ENCODE measurements at places on chromosomes 7 and 10.
A peak's percentile ranks its signal among the peaks of the same experiment; 100 is the strongest.

DNA sequence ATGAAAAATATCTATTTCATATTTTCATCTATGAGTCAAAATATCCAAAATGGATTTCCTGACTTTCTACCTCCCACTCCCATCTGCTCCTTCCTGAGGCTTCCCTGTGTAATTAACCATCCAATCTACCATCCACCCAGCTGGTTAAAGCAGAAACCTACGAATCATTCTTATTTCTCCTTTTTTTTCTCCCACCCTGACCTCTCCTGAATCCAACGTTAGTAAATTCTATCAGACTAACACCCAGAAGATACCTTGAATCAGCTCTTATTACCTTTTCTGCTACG lies 3.7 kb upstream of the LIPF start:
- no peak for DNase-seq

GRCh38 chr10:1402016-1402770 lies 335.1 kb downstream of the ADARB2 start:
- no peak for DNase-seq

GRCh38 chr10:4344492-4344994 lies 481.5 kb upstream of the AKR1E2 start:
- DNase-seq: no peak

DNA sequence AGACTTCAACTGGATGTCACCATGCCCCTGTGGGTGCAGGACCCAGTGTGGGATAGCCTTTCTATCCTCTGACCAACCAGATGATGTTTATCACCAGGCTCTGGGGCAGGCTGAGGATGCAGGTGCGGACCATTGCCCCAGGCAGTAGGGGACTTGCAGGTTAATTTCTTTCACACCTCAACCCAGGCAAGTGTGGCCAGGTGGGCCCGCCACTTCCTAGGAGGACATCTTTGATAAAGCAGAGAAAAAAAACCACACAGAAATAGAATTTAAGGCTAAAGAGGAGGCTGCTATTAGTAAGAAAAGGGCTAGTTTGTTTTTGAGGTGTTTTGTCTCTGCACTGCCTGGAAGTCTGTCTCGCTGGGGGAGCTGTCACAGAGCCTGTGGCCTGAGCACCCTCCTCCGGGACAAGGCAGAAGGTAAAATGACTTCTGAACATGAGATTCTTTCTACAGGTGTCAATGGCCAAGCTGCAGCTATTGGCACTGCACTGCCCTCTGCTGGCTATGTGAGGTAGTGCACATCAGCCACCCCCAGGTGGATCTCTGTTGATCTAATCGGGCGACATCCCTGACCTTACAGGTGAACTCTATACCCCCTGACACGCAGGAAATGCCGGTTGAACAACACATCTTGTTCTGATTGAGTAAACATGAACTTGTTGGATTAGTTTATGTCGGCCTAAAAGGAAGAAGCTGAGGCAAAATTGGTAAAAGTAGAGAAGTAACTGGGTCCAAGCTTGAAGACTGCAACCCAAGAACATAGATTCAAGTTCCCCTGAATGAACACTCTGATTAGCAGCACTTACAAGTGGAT lies 21.0 kb downstream of the UPP1 start:
- peak; percentile 43 for DNase-seq

Measured in NCI-H2081 (cell line).